ENCODE measurements at places on chromosomes 13 and 19. TPM values are rescaled to one million over a fixed set of nuclear protein-coding genes. Genes with fewer than 3 reads are reported as not detected.
A peak's percentile ranks its signal among the peaks of the same experiment; 100 is the strongest.

- peaks cover 4% of the 10 kb centered on the region for H3K4me1 ChIP-seq
- peak; percentile 82 for DNase-seq
- no peaks in the 10 kb centered on the region for H3K27me3 ChIP-seq
- no peaks in the 10 kb centered on the region for H3K36me3 ChIP-seq
- H3K4me3 ChIP-seq = no peak overlapping the region
Measured at GRCh38 chr19:38989066-38989605, 13.6 kb upstream of the FBXO17 start.

GRCh38 chr13:97141564-97142005 lies 80.5 kb upstream of the MBNL2 start:
- no peak overlapping the region for H3K27ac ChIP-seq
- peaks cover 3% of the 10 kb centered on the region for H3K4me1 ChIP-seq
- peak; percentile 20 for DNase-seq
- H3K36me3 ChIP-seq = no peaks in the 10 kb centered on the region
- no peaks in the 10 kb centered on the region for H3K27me3 ChIP-seq
- H3K4me3 ChIP-seq = no peak overlapping the region

Gene SPPL2B
- 90.9 TPM for polyA plus RNA-seq

GRCh38 chr19:31351855-31352195 lies 2.6 kb upstream of the TSHZ3 start:
- H3K27me3 ChIP-seq = peaks cover 80% of the 10 kb centered on the region
- H3K4me1 ChIP-seq = peaks cover 10% of the 10 kb centered on the region
- H3K27ac ChIP-seq = no peak overlapping the region
- no peak for DNase-seq
- peak overlapping the region; percentile 93 for H3K4me3 ChIP-seq
- H3K36me3 ChIP-seq = no peaks in the 10 kb centered on the region

Gene DHRS12
- 11.6 TPM for polyA plus RNA-seq

GRCh38 chr13:71597150-71597549 lies 269.9 kb downstream of the DACH1 start:
- H3K27ac ChIP-seq = no peak overlapping the region
- DNase-seq = no peak
- H3K4me3 ChIP-seq = no peak overlapping the region
- no peaks in the 10 kb centered on the region for H3K36me3 ChIP-seq
- no peaks in the 10 kb centered on the region for H3K27me3 ChIP-seq
- no peaks in the 10 kb centered on the region for H3K4me1 ChIP-seq

Gene NLRP11
- not detected for polyA plus RNA-seq

DNA sequence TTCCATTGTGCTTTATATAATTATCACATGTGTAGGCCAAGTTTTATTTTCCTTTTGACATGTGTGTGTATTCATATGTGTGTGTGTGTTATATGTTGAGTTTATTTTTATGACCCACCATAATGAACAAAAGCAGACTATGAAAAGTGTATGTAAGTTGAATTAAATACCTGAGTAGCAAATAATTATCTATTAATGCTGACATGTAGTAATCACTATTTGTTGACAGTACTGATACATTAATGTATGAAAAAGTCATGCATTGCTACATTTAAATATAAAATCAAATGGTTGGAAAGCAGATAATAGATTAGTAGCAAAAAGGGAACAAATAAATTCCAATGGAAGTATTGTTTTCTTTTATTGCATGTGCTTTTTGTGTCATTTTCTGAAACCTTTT lies 1948.5 kb upstream of the PCDH20 start:
- H3K4me3 ChIP-seq = no peak overlapping the region
- no peaks in the 10 kb centered on the region for H3K36me3 ChIP-seq
- no peaks in the 10 kb centered on the region for H3K4me1 ChIP-seq
- no peaks in the 10 kb centered on the region for H3K27me3 ChIP-seq
- no peak for DNase-seq

DNA sequence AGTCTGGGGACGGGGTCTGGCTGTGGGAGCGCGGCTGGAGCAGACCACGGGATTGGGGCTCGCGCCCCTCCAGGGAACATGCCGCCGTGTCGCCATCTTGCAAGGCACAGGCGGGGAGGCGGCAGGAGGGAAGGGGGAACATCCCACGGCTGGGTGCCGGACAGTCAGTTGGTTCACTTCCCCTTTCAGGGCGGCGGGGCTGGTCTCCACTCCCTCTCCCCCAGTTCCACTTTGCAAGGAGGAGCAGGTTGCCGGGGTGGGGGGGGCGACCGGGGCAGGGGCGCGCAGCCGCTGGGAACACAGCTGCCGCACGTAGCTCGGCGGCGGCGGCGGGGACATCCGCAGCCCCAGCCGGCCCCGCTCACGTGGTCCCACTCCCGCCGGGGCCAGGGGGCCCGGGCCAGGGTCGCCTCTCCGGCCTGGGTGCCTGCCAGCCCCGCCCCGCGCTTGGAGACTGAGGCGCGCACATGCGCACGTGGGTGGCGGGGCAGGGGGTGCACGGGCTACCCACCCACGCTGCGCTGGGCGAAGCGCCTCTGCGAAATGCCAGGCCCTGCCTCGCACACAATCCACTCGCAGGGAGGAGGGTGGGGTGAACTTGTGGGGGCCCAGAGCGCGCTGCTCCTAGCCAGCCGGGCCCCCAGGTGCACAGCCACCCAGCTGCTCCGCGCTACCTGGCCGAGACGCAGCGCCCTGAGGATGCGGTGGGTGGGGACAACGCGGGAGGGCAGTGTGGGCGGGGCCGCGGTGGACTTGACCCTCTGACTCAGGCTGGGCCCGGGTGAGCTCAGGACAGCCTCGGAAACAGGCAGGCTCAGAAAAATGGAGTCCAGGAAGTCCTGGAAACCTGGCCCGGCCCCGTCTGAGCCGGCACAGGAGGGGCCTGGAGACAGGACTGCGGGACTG lies 6.4 kb downstream of the KLF16 start:
- H3K4me3 ChIP-seq = peak overlapping the region; percentile 11
- DNase-seq = peak; percentile 85
- H3K27ac ChIP-seq = peak overlapping the region; percentile 59
- H3K27me3 ChIP-seq = no peaks in the 10 kb centered on the region
- H3K4me1 ChIP-seq = peaks cover 52% of the 10 kb centered on the region

DNA sequence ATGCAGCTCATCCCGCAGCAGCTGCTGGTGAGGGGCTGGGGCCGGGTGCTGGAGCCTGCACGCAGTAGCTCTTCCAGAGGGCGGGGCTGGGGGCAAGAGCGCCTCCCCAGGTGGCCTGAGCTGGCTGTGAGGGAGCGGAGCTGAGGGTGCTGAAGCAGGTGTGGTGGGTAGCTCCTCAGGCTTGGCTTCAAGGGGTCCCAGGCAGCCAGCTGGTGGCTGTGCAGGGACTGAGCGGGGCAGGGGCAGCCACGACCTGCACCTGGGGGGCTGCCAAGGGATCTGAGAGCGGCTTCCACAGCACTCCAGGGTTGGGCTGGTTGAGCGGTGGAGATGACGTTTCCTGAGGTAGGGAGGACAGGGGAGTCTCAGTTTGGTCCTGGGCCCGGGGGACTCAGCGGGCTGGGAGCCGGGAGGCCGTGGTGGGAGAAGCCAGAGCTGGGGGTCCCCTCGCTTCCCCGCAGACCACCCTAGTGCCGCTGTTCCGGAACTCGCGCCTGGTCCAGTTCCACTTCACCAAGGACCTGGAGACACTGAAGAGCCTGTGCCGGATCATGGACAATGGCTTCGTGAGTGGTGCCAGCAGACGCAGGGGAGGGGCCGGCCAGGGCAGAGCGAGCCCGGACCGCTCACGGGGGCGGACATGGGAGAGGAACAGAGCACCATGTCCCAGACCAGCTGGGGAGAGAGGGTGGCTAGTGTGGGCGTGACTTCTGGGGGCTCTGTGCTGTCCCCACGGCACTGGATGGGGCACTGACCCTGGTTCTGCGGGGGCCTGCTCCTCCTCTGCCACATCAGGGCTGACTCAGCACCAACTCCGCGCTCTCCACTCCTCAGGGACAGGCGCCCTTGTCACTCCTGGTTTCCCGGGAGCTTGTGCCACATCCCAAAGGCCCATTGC lies 7.4 kb downstream of the PTOV1 start:
- DNase-seq = no peak
- H3K27me3 ChIP-seq = no peaks in the 10 kb centered on the region
- H3K4me3 ChIP-seq = no peak overlapping the region
- peaks cover 12% of the 10 kb centered on the region for H3K4me1 ChIP-seq
- peak overlapping the region; percentile 72 for H3K27ac ChIP-seq

GRCh38 chr19:7013678-7014077 lies 7.6 kb downstream of the MBD3L2B start:
- no peak overlapping the region for H3K27ac ChIP-seq
- no peaks in the 10 kb centered on the region for H3K36me3 ChIP-seq
- peak; percentile 59 for DNase-seq
- H3K4me3 ChIP-seq = no peak overlapping the region
- no peaks in the 10 kb centered on the region for H3K27me3 ChIP-seq
- H3K4me1 ChIP-seq = no peaks in the 10 kb centered on the region

Gene VN1R2
- polyA plus RNA-seq = not detected

Gene NUP58
- 28.1 TPM for polyA plus RNA-seq

DNA sequence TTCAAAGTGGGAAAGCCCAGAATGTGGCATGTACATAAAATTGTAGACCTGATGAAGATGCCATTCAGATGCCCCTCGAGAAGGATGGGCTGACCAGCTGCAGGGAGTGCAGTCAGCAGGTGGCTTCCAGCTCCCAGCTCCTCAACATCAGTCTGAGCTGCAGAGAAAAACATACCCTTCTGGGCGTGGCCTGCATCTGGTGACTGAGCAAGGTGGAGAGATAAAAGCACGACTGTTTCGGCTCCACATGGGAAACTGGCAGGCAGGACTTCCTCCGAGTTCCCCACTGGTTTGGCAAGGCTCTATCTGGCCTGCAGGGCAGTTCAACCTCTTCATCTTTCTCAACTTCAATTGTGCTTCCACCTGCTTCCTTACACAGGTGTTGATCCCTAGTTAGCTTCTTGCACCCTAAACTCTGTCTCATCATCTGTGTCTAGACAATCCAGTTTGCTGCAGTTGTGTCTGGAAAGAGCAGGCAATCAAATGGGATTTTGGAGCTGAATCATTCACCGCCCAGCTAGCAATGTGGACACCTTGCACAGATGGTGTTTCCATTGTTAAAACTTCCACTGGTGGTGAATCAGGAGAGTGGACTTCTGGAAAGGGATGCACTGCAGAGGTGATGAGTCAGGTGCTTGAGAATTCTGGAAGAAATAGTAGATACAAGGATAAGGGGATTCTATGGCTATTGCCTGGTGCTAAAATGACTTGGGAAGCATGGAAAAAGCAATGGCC lies 56.8 kb downstream of the POLR1D start:
- no peak for DNase-seq
- no peak overlapping the region for H3K27ac ChIP-seq
- H3K27me3 ChIP-seq = peaks cover 14% of the 10 kb centered on the region
- H3K4me1 ChIP-seq = no peaks in the 10 kb centered on the region
- no peaks in the 10 kb centered on the region for H3K36me3 ChIP-seq
- H3K4me3 ChIP-seq = no peak overlapping the region

Data from cardiac muscle cell (in vitro differentiated cells and primary cell).